Activated T-cell treated with anti-CD3 and anti-CD28 coated beads, Interleukin-2, amount 50 U/mL, for 72 hours (primary cell): ENCODE measurements at places on chromosomes 7 and 10. TPM values are rescaled to one million over a fixed set of nuclear protein-coding genes. Genes with fewer than 3 reads are reported as not detected.
A peak's percentile ranks its signal among the peaks of the same experiment; 100 is the strongest.

- H3K36me3 ChIP-seq: no peaks in the 10 kb centered on the region
- peaks cover 19% of the 10 kb centered on the region for H3K27me3 ChIP-seq
- H3K4me1 ChIP-seq: no peaks in the 10 kb centered on the region
- no peak overlapping the region for H3K4me3 ChIP-seq
- DNase-seq: no peak
- H3K27ac ChIP-seq: no peak overlapping the region
Measured at GRCh38 chr10:28981007-28981406, 303.7 kb downstream of the BAMBI start.

GRCh38 chr7:140330128-140330527 is 68.2 kb downstream of the SLC37A3 start:
- H3K27ac ChIP-seq: no peak overlapping the region
- no peak overlapping the region for H3K4me3 ChIP-seq
- no peak for DNase-seq
- H3K27me3 ChIP-seq: no peaks in the 10 kb centered on the region
- peaks cover 8% of the 10 kb centered on the region for H3K36me3 ChIP-seq

- H3K27me3 ChIP-seq: no peaks in the 10 kb centered on the region
- H3K27ac ChIP-seq: no peak overlapping the region
- no peak overlapping the region for H3K4me3 ChIP-seq
- DNase-seq: no peak
- no peaks in the 10 kb centered on the region for H3K36me3 ChIP-seq
- H3K4me1 ChIP-seq: peaks cover 12% of the 10 kb centered on the region
Measured at GRCh38 chr7:143910473-143911248, 8.7 kb upstream of the TCAF1 start.

GRCh38 chr7:8204339-8205030 is 57.5 kb downstream of the ICA1 start:
- H3K4me3 ChIP-seq: no peak overlapping the region
- H3K27me3 ChIP-seq: peaks cover 27% of the 10 kb centered on the region
- no peak overlapping the region for H3K27ac ChIP-seq

GRCh38 chr7:6650521-6651011 is 13.4 kb downstream of the ZNF316 start:
- no peak overlapping the region for H3K4me3 ChIP-seq
- H3K27ac ChIP-seq: no peak overlapping the region
- DNase-seq: no peak

- H3K27ac ChIP-seq: no peak overlapping the region
- H3K4me3 ChIP-seq: no peak overlapping the region
- no peaks in the 10 kb centered on the region for H3K36me3 ChIP-seq
- DNase-seq: peak; percentile 38
- H3K27me3 ChIP-seq: peaks cover 6% of the 10 kb centered on the region
- peaks cover 4% of the 10 kb centered on the region for H3K4me1 ChIP-seq
Measured at GRCh38 chr7:106166651-106167342, 54.7 kb upstream of the SYPL1 start.

DNA sequence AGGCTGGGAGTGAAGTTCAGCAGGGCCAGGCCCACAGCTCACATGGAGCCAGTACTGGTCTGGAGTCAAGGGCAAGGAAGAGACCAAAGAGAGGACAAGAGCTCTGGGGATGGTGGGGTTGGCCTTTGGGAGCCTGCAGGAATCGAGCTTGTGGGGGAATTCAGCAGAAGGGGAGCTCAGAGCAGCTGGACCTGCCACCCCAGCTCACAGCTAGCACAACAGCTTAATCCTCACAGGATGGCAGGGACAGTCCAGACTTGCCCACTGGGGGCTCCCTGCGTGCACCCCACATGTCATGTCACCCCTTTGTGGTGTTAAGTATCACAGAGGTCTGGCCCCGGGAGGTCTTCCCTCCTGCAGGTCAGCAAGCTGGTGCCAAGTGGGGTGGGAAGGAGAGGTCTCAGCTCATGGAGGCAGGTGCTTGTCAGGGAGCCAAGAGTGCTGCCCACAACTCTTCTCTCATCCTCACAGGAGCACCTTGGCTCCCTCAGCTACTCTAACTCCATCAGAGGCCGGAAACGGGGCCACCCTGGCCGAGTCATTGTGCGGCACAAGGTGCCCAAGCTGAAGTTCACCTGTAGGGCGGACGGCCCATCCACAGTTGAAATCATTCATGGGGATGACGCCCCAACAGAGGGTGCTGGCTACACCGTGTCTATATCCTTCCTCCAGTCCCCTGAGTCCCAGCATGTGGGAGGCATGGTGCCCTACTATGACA is 22.5 kb downstream of the CUZD1 start:
- no peak overlapping the region for H3K4me3 ChIP-seq
- no peak overlapping the region for H3K27ac ChIP-seq
- H3K27me3 ChIP-seq: peaks cover 38% of the 10 kb centered on the region

DNA sequence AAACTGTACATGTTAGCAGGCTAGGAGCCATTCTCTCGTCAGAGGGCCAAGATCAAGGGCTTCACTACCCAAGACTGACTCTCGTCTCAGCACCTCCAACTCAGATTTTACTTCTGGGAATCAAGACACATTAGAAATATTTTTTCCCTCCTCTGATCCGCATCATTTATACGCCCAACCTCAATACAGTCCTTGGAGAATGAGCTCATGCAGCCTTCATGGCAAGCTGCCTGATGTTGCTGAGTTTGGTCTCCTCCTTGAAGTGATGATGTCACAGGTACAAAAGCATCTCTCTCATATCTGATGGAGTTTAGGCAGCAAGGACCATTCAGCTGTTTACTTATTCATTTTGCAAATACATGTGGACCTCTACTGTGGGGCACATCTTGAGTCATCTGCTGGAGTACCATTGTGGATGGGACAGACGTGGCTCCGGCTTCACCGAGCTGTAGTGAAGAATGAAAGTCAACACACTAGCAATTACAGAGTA is 114.0 kb downstream of the BMPER start:
- DNase-seq: no peak
- H3K27ac ChIP-seq: no peak overlapping the region
- H3K4me3 ChIP-seq: no peak overlapping the region
- no peaks in the 10 kb centered on the region for H3K27me3 ChIP-seq
- H3K36me3 ChIP-seq: no peaks in the 10 kb centered on the region

GRCh38 chr7:117019786-117020590 is 66.7 kb downstream of the ST7 start:
- no peaks in the 10 kb centered on the region for H3K36me3 ChIP-seq
- no peak for DNase-seq
- H3K27ac ChIP-seq: no peak overlapping the region
- peaks cover 47% of the 10 kb centered on the region for H3K4me1 ChIP-seq
- H3K27me3 ChIP-seq: peaks cover 6% of the 10 kb centered on the region

GRCh38 chr10:24849051-24849450 is 103.4 kb downstream of the PRTFDC1 start:
- no peaks in the 10 kb centered on the region for H3K36me3 ChIP-seq
- H3K4me3 ChIP-seq: no peak overlapping the region
- no peak for DNase-seq
- peaks cover 11% of the 10 kb centered on the region for H3K4me1 ChIP-seq
- no peak overlapping the region for H3K27ac ChIP-seq

- H3K27ac ChIP-seq: no peak overlapping the region
- H3K4me3 ChIP-seq: no peak overlapping the region
- H3K27me3 ChIP-seq: peaks cover 5% of the 10 kb centered on the region
- peaks cover 5% of the 10 kb centered on the region for H3K4me1 ChIP-seq
- peaks cover 9% of the 10 kb centered on the region for H3K36me3 ChIP-seq
- DNase-seq: no peak
Measured at GRCh38 chr10:5385224-5385623, 19.4 kb downstream of the TUBAL3 start.

DNA sequence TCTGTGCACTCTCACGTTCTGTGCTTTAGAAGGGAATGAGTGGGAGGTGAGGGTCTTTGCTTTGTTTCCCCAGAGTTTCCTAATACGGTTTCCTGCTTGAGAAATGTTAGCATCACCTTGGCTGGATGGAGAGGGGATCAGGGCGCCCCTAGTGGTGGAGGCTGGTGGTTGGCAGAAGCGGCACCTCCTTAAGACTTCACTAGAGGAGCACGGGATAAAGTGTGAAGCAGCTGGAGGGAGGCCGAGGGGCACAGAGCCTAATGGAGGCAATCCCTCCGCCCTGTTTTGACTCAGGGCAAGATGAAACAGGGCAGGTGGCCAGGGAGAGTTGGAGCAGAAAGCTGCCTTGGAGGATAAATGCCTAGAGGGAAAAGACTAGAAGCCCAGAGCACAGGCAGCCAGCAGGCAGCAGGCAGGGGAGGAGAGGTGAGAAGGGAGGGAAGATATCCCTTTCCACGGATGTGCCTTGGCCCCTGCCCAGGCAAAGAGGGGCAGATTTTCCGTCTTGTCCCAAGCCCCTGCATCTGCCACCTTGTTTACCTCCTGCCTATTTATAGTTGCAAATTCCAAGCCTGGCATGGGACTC is 56.0 kb upstream of the BTRC start:
- peaks cover 71% of the 10 kb centered on the region for H3K27me3 ChIP-seq
- peaks cover 5% of the 10 kb centered on the region for H3K4me1 ChIP-seq
- no peak overlapping the region for H3K4me3 ChIP-seq
- H3K27ac ChIP-seq: no peak overlapping the region

GRCh38 chr10:44706745-44707144 is 204.4 kb upstream of the TMEM72 start:
- no peaks in the 10 kb centered on the region for H3K4me1 ChIP-seq
- no peak overlapping the region for H3K4me3 ChIP-seq
- H3K36me3 ChIP-seq: no peaks in the 10 kb centered on the region
- no peak for DNase-seq

GRCh38 chr10:78531088-78531487 is 497.4 kb downstream of the RPS24 start:
- peaks cover 10% of the 10 kb centered on the region for H3K27me3 ChIP-seq
- H3K4me1 ChIP-seq: no peaks in the 10 kb centered on the region
- H3K27ac ChIP-seq: no peak overlapping the region
- no peak overlapping the region for H3K4me3 ChIP-seq

DNA sequence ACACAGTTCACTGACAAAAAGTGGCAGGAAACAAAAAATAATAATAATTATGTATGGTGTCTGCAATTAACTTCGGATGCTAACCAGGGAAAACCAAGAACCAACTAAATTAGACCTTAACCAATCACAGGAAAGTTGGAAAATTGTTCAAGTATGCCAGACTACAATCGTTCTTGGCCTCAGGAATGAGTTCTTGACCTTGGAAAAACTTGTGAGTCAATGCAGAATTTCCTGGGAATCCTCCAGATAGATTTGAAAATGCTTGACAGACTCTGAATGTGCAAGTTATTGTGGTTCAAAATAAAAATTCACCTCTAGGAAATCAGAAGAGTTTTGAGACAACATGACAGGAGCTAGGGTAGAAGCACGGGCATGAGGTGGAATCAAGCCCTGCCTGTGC is 171.5 kb downstream of the C7orf25 start:
- no peak overlapping the region for H3K4me3 ChIP-seq
- H3K27me3 ChIP-seq: no peaks in the 10 kb centered on the region
- H3K36me3 ChIP-seq: no peaks in the 10 kb centered on the region
- H3K4me1 ChIP-seq: no peaks in the 10 kb centered on the region
- no peak overlapping the region for H3K27ac ChIP-seq
- DNase-seq: no peak

Gene DLG5
- total RNA-seq: 6.5 TPM

Gene SLC16A12
- total RNA-seq: not detected

Gene MKI67
- 249 TPM for total RNA-seq

Gene ATOH7
- total RNA-seq: not detected

Gene IFIT1B
- not detected for total RNA-seq

Gene DNAJB9
- total RNA-seq: 42.1 TPM
